ENCODE measurements at places on chromosomes 7 and 10. TPM values are rescaled to one million over a fixed set of nuclear protein-coding genes. Genes with fewer than 3 reads are reported as not detected.

The NPC1L1 gene
- 0.21 TPM for total RNA-seq

The CTAGE8 gene
- total RNA-seq, result not detected

The CYP26C1 gene
- 0.06 TPM for total RNA-seq

- no peak for DNase-seq
These were observed 290.7 kb downstream of the KLF6 start for GRCh38 chr10:3494131-3494837.

GRCh38 chr10:114766470-114766869 lies 55.1 kb upstream of the FHIP2A start:
- DNase-seq, result no peak

GRCh38 chr7:135975166-135975565 lies 2.0 kb downstream of the MTPN start:
- no peak for DNase-seq

- DNase-seq, result no peak
These were observed 251.0 kb downstream of the NSUN6 start for GRCh38 chr10:18400201-18400905.

DNA sequence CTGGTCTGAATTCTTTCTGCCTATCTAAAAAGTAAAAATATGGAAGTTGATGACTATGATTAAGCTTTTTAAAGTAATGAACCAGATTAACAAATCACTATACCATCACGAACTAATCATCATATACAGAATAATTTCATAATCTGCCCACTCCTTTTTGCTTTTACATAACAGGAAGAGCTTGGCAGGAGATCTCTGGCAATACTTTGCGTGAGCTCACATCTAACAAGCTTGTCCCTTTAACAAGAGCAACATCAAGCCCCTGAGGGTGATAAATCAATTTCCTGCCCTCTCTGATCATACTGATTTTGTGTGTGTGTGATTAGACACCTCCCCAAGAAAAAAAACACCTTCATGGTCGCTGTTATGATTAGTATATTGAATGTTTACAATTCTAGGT lies 143.5 kb upstream of the ASAH2 start:
- DNase-seq, result no peak

- peak; percentile 83 for DNase-seq
These were observed 12.6 kb downstream of the KLLN start for GRCh38 chr10:87850742-87851205.

DNA sequence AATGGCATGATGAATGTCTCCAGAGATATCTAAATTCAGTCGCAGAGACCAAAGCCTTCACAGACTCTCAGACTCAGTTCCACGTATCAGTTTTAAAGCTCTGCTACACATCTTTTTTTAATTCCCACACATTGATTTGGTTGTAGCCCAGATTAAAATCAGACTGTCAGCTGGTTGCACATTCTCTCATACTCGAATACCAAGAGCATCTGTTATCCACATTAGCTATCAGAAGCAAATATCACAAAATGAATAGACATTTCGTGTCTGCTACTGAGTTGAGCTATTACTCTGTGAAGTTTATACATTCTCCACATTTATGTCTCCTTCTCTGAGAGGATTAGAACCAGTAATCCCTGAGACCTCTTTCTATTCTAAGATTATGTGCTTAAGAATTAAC lies 229.2 kb downstream of the GPAM start:
- no peak for DNase-seq

- no peak for DNase-seq
These were observed 664.3 kb downstream of the KCNMA1 start for GRCh38 chr10:76973091-76974016.
